ENCODE measurements at places on chromosomes 3 and 15.
A peak's percentile ranks its signal among the peaks of the same experiment; 100 is the strongest.

- no peak for DNase-seq
Measured at GRCh38 chr15:44882499-44882968, 74.0 kb upstream of the TERB2 start.

DNA sequence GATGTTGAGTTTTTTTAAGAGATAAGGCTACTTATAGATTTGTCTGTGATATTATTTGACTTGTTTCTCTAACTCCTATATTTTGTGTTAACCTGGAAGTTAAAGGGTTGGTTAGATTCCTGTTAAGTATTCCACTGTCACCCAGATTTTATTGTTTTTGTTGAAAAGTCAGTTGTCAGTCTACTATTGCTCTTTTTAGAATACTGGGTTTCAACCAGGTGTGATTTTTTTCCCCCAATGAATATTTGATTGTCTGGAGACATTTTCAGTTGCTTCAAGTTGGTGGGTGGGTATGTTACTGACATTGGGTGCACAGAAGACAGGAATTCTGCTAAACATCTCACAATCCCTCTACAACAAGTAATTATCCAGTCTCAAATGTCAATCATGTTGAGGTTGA is 43.8 kb upstream of the GPR149 start:
- no peak for DNase-seq

- DNase-seq, result no peak
Measured at GRCh38 chr15:92361321-92362000, 32.2 kb upstream of the ST8SIA2 start.

DNA sequence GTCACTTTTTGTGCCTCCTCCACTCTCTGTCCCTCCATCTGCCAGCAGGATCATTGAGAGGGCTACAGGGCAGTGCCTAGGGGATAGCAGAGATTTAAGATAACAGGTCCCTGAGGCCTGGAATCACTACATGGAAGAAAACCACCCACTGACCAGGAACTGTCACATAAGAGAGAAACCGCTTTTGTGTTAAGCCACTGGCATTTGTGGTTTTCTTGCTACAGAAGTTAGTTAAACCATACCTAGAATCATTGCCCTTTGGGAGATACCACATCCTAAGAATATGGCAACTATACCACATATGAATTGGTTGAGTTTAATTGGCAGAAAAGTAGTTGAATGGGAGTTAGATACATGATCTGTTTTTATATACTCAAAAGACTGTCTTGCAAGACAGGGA is 112.8 kb upstream of the LPP start:
- no peak for DNase-seq

DNA sequence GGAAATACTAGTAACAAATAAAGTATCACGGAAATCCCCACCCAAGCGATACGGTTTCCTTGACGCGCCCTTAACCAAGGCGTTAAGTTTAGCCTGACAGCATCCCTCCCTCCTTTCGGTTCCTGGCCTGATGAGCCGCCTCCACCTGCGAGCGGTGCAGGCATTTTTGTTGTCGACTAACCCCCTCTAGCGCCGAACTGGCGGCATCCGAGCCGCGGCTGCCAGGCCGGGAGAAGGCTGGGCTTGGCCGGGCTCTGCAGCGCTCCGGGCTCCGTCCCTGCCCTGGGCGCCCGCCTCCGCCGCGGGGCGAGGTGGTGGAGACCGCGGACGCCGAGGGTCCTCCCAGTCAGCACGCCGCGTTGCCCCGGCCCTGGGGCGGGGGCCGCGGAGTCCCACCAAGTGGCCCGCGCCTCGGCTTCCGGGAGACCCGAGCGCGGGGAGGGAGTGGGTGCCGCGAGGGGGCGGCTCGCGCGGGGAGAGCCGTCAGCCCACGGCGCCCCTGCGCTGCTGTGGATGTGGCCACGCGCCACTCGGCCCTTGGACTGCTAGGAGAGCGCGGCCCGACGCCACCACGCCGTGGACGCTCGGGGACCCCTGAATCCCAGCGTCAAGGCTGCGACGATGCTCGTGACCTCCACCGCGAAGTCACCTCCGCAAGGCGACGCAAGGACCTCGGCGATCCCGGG is 1.1 kb upstream of the EPHA6 start:
- peak; percentile 52 for DNase-seq

DNA sequence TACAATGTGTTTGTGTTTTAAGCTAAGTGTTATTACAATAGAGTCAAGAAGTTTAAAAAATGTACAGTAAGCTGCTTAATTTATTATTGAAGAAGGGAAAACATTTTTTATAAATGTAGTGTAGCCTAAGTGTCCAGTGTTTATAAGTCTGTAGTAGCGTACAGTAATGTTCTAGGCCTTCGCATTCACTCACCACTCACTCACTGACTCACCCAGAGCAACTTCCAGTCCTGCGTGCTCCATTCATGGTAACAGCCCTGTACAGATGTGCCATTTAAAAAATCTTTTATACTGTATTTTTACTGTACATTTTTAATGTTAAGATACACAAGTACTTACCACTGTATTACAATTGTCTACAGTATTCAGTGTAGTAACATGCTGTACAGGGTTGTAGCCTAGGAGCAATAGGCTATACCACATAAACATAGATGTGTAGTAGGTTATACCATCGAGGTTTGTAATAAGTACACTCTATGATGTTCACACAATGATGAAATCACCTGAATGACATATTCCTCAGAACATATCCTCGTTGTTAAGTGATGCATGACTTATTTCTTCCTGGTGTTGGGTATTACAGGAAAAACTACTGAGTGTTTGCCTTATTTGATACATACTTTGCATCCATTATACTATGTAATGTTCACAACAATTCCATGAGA is 156.6 kb upstream of the NUDT16 start:
- no peak for DNase-seq

GRCh38 chr3:43379343-43379742 is 93.0 kb downstream of the SNRK start:
- no peak for DNase-seq

- DNase-seq, result no peak
Measured at GRCh38 chr15:50077176-50077575, 41.9 kb downstream of the ATP8B4 start.

DNA sequence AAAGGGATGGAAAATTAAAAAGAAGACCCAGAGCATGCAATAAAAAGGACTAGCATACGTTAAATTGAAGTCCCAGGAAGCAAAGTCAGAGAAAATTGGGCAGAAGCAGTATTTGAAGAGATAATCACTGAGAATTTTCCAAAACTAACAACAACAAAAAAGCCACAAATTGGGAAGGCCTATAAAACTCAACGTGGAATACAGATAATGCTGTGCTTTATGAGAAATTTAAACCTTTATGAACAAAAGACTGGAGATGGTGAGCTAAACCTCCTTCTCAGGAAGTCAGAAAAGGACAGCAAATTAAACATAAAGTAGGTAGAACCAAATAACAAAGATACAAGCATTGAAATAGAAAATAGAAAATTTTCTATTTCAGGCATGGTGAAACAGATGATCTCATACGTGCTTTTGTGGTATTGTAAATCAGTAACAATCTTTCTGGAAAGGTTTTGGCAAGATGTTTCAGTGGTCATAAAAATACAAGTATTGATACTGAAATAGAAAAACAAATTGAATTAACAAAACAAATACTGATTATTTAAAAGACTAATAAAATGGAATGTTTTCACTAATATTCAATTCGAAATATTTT is 55.6 kb downstream of the LYSMD4 start:
- DNase-seq, result no peak

DNA sequence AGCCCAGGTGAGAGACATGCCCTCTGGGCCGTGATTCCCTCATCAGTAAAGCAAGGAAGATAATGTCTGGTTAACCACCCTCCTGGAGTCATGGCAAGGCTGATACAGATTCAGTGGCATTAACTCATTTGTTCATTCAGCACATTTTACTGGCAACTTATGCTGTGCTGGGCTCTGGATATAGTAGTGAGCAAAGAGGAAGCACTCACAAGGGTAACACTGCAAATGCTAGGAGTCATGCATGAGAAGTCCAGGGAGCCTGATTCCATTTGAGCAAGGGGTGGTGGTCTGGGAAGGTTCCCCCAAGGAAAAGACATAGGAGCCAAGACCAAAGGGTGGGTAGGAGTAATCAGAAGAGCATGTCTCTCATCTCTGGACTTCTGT is 50.2 kb downstream of the SMAD3 start:
- no peak for DNase-seq

Measured in psoas muscle (tissue), 8 donors.